Glomerular endothelial cell (primary cell): ENCODE measurements at places on chromosomes 1 and 21. TPM values are rescaled to one million over a fixed set of nuclear protein-coding genes. Genes with fewer than 3 reads are reported as not detected.

VWA1 gene
- total RNA-seq, result 21.4 and 34.8 TPM in 2 replicates

TMEM35B gene
- 31.6 and 56.6 TPM in 2 replicates for total RNA-seq

DNA sequence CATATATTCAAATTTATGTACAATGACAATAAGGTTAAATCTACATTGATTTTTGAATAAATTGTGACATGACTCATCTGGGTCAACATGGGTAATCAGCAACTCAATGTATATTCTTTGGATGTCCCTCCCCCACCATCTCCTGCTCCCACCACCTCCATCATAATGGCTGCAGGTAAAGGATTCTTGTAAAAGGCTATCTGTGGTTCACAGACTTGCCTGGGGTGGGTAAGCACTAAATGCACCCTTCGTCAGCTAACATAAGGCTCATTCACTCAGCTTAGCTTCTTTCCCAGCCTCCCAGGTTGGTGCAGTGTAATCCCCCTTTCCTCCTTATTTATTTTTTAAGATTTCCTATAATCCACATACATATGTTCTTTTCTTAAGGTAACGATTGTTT, 355.7 kb upstream of the DPYD start:
- DNase-seq, result no peak

DNA sequence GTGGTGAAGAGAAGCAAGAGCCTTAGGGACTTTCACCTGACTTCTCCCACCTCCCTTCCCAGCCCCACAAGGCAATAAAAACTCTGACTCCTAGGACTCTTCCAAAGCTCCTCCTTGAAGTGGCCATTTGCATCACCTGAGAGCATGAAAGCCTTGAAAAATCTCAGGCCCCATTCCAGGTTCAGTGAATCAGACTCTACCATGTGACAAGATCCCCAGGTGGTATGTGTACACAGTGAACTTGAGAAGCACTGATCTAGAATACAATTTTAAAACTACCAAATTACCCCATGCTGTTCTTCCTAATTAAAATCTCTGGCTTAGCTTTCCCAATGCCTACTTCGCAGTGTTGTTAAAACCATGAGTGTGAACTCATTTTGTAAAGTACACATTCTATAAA, 195.1 kb upstream of the SAMSN1 start:
- DNase-seq, result no peak

DNA sequence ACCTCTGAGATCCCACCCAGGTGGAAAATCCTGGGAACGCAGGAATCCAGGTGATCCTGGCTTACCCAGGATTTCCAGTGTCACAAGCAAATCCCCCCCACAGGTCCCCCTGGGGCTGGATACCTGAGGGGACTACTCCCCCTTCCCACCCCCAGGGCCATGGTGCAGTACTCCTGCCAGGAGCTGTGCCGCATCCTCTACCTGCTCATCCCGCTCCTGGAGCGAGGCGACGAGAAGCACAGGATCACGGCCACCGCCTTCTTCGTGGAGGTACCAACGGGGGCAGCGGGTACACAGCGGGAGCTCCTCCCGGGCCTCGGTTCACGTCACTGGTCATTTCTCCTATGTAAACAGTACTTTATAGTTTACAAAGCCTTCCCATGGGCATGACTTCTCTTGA, 20.4 kb upstream of the TTC4 start:
- DNase-seq, result no peak

GRCh38 chr1:211472724-211473123, 19.2 kb downstream of the RD3 start:
- DNase-seq, result no peak
